ENCODE measurements at places on chromosomes 3 and 15. TPM values are rescaled to one million over a fixed set of nuclear protein-coding genes. Genes with fewer than 3 reads are reported as not detected.

The IL5RA gene
- polyA plus RNA-seq = 0.13 TPM

The ACAN gene
- polyA plus RNA-seq = 1.4 TPM

The CNTN4 gene
- polyA plus RNA-seq = 1.5 TPM

The ZCWPW2 gene
- polyA plus RNA-seq = 1.4 TPM

The TNFAIP8L3 gene
- polyA plus RNA-seq = 4.1 TPM

The PSTPIP1 gene
- 16.7 TPM for polyA plus RNA-seq

The GOLIM4 gene
- 6.5 TPM for polyA plus RNA-seq

The MUC20 gene
- 1.7 TPM for polyA plus RNA-seq

The CCDC54 gene
- not detected for polyA plus RNA-seq

The CAMKV gene
- 0.55 TPM for polyA plus RNA-seq

The HESX1 gene
- 2.7 TPM for polyA plus RNA-seq

The ACAD11 gene
- 24.8 TPM for polyA plus RNA-seq

The MST1R gene
- 2.5 TPM for polyA plus RNA-seq

The GP5 gene
- not detected for polyA plus RNA-seq

The CHRD gene
- polyA plus RNA-seq = 41.2 TPM

The BRK1 gene
- polyA plus RNA-seq = 94.1 TPM

The ZMAT3 gene
- polyA plus RNA-seq = 1.8 TPM

The SERPINI2 gene
- polyA plus RNA-seq = not detected

The HTR3E gene
- not detected for polyA plus RNA-seq

The NOX5 gene
- polyA plus RNA-seq = 0.29 TPM

The CLEC3B gene
- polyA plus RNA-seq = 5.1 TPM

The PPP1R14D gene
- polyA plus RNA-seq = not detected

The LSMEM2 gene
- 0.64 TPM for polyA plus RNA-seq

The C15orf40 gene
- polyA plus RNA-seq = 24.0 TPM

The CPEB1 gene
- polyA plus RNA-seq = 4.2 TPM

The ALDH1A2 gene
- 8.5 TPM for polyA plus RNA-seq

The GREM1 gene
- polyA plus RNA-seq = 0.08 TPM

The RTP3 gene
- polyA plus RNA-seq = not detected

The SLC12A1 gene
- 0.07 TPM for polyA plus RNA-seq

Data from adrenal gland (tissue), 19 donors.